ENCODE measurements at places on chromosomes 7 and 10. TPM values are rescaled to one million over a fixed set of nuclear protein-coding genes. Genes with fewer than 3 reads are reported as not detected.

DNA sequence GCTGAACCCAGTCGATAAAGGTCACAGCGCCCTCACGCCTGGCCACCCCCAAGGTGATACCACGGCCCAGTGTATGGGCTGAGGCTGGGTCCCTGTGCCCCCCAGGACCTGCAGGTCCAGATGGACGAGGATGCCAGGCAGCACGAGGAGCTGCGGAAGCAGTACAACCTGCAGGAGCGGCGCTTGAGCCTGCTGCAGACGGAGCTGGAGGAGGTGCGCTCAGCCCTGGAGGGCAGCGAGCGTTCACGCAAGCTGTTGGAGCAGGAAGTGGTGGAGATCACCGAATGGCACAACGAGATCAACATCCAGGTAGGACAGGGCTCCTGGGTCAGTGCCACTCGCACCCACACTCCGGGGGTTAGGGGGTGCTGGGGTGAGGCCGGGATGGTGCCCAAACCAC is 24.2 kb upstream of the ARPC1A start:
- no peak overlapping the region for H3K4me3 ChIP-seq
- no peak overlapping the region for H3K27ac ChIP-seq
- no peak for DNase-seq
- H3K27me3 ChIP-seq, result no peaks in the 10 kb centered on the region
- no peaks in the 10 kb centered on the region for H3K36me3 ChIP-seq
- H3K4me1 ChIP-seq, result no peaks in the 10 kb centered on the region

GRCh38 chr7:116733924-116734580 is 62.1 kb downstream of the MET start:
- H3K36me3 ChIP-seq, result no peaks in the 10 kb centered on the region
- H3K27ac ChIP-seq, result no peak overlapping the region

DNA sequence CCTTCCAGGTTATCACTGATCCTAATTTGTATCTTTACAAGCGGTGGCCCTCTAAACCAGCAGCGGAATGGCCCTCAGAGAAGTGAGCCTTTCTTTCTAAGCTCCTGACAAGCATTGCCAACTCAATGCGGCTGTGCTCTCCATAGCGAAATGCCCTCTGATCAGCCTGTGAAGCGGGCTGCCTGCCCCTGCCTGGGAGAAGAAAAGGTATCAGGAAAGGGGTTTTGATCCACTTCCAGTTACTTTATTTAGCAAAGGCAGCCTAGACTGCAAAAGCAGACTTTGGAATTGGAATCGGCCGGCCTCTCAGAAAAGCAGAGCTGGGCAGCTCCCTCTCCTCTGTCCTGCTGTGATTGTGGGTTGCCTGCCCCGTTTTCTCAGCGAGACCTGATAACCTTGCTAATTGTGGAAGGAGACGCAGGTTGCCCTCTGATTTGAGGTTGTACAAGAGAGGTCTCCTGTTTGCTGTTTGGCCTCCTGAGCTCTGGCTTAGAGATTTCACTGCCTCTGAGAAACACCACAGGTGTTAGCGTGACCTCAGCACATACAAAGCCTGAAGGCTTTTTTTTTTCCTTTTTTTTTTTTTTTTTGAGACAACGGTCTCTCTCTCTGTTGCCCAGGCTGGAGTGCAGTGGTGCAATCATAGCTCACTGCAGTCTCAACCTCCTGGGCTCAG is 53.9 kb upstream of the SH2B2 start:
- H3K36me3 ChIP-seq, result peaks cover 97% of the 10 kb centered on the region
- H3K27me3 ChIP-seq, result no peaks in the 10 kb centered on the region
- H3K27ac ChIP-seq, result no peak overlapping the region

DNA sequence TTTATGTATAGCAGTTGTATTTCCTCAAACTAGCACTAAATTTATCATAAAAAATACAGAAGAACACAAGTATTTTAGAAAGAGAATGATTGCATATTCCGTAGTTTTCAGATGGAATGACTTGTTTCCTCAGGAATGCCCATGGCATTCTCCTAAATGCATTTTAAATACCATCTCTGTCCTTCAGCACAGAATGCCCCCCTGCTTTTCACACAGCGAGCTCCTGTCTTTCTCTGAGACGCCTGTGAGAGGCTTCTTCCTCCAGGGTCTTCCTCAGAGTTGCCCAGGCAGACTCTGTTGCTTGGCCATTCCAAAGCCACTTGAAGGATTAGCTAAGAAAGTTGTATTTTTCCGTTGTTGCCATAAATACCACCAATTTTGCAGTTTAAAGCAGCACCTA is 10.1 kb downstream of the LANCL2 start:
- no peaks in the 10 kb centered on the region for H3K36me3 ChIP-seq
- no peak for DNase-seq
- no peaks in the 10 kb centered on the region for H3K27me3 ChIP-seq
- no peaks in the 10 kb centered on the region for H3K4me1 ChIP-seq

DNA sequence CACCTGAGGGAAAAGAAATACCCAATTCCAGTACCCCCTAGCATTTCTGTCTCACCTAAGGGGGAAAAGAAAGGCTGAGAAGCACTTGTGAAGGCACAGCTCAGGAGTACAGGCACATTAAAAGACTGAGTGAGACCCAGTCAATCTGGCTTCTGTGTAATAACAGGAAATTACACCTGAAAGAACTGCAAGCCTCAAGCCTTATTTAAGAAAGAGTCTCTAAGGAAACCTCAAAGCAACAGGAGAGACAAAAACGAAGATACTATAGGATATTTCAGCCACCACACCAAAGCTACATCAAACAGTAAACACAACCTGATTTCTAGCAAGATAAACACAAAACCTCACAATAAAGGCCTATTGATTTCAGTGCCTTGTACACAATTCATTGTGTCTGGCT is 69.6 kb upstream of the CDK1 start:
- H3K27me3 ChIP-seq, result no peaks in the 10 kb centered on the region
- DNase-seq, result no peak
- H3K27ac ChIP-seq, result no peak overlapping the region
- no peaks in the 10 kb centered on the region for H3K36me3 ChIP-seq

- H3K4me3 ChIP-seq, result no peak overlapping the region
- H3K27me3 ChIP-seq, result no peaks in the 10 kb centered on the region
- no peak for DNase-seq
- no peak overlapping the region for H3K27ac ChIP-seq
- H3K36me3 ChIP-seq, result no peaks in the 10 kb centered on the region
Observed at GRCh38 chr7:120114626-120115025, 158.3 kb upstream of the KCND2 start.

GRCh38 chr7:117212969-117213877 is 109.6 kb downstream of the WNT2 start:
- H3K4me1 ChIP-seq, result no peaks in the 10 kb centered on the region
- DNase-seq, result peak; percentile 28
- H3K27ac ChIP-seq, result no peak overlapping the region
- H3K27me3 ChIP-seq, result no peaks in the 10 kb centered on the region
- no peak overlapping the region for H3K4me3 ChIP-seq

DNA sequence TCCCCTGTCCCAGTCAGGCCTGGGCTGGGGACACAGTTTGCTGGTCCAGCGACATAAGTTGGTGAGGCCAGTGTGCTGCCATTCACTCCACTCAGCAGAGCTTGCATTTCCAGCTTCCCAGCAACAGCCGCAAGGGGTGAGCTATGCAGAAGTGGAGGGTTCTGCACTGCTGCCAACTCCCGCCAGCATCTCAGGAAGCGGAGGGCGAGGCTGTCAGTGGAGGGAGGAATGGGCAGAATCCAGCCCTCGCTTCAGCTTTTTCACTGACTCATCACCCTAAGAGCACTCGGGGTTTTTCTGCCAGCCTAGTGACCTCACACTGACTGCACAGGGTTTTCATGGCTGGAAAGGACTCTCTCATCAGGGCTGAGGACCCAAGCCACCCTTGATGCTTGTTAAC is 625.1 kb upstream of the MKI67 start:
- no peaks in the 10 kb centered on the region for H3K36me3 ChIP-seq
- H3K27me3 ChIP-seq, result no peaks in the 10 kb centered on the region
- H3K4me1 ChIP-seq, result no peaks in the 10 kb centered on the region
- H3K4me3 ChIP-seq, result no peak overlapping the region

GRCh38 chr10:132133005-132133404 is 53.7 kb upstream of the DPYSL4 start:
- DNase-seq, result no peak
- no peaks in the 10 kb centered on the region for H3K36me3 ChIP-seq
- no peaks in the 10 kb centered on the region for H3K27me3 ChIP-seq
- no peaks in the 10 kb centered on the region for H3K4me1 ChIP-seq

DNA sequence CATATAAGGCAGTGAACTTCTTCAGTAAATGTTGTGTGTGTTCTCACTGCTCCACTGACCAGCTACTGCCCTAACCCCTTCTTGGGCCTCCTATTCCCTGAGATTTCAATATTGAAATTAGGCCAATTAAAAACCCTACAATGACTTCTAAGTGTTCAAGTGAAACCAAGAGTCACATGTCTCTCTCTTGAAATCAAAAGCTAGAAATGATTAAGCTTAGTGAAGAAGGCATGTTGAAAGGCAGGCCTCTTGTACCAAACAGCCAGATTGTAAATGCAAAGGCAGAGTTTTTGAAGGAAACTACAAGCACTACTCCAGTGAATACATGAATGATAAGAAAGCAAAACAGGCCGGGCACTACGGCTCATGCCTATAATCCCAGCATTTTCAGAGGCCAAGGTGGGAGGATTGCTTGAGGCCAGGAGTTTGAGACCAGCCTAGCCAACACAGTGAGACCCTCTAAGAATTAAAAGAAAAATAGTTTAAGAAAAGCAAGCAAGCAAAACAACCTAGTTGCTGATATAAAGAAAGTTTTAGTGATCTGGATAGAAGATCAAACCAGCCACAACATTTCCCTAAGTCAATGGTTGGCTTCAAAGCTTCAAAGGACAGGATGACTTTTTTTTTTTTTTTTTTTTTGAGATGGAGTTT is 22.3 kb downstream of the BRAF start:
- no peak overlapping the region for H3K27ac ChIP-seq
- no peak for DNase-seq
- H3K36me3 ChIP-seq, result no peaks in the 10 kb centered on the region
- H3K4me3 ChIP-seq, result no peak overlapping the region

DNA sequence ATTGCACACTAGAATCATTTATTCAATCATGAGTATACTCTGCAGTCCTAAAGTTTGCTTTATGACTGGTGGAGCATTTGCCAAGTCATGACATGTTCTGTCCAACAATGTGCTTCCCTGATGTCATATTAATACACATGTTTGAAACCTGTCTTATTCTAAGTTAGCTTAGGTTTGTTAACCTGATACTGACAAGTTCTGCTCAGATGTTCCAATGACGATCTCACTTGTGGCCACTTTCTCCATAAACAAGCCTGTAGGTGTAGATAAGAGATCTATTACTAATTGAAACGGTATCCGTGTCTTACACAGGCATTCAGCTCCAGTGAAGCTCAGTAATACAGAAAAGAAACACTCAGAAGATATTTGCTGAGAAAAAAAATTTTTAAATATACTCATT is 64.9 kb downstream of the GPR37 start:
- H3K27me3 ChIP-seq, result no peaks in the 10 kb centered on the region
- H3K27ac ChIP-seq, result no peak overlapping the region
- no peaks in the 10 kb centered on the region for H3K4me1 ChIP-seq
- H3K36me3 ChIP-seq, result no peaks in the 10 kb centered on the region
- H3K4me3 ChIP-seq, result no peak overlapping the region
- no peak for DNase-seq

- no peak overlapping the region for H3K4me3 ChIP-seq
- DNase-seq, result no peak
- no peaks in the 10 kb centered on the region for H3K4me1 ChIP-seq
- no peaks in the 10 kb centered on the region for H3K36me3 ChIP-seq
- H3K27me3 ChIP-seq, result no peaks in the 10 kb centered on the region
Observed at GRCh38 chr7:53642361-53642760, 606.9 kb downstream of the POM121L12 start.

DNA sequence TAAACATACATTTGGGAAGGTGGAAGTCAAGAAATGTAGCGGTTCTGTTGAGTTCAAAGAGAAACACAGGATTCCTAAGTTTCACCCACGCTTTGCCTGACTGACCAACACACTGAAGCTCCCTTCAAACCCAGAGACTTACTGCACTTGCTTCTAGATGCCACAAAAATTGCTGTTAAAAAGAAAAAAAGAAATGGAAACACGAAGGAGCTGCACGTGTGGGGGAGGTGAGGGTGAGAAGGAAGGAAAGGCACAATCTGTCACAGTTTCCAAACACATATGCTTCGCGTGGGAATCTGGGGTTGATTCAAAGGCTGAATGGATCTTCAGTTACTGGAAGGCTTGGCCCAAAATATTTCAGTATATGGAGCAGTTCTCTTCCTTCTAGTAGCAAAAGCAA is 495.6 kb downstream of the DNAJB6 start:
- H3K4me3 ChIP-seq, result no peak overlapping the region
- no peak overlapping the region for H3K27ac ChIP-seq
- no peaks in the 10 kb centered on the region for H3K36me3 ChIP-seq
- H3K4me1 ChIP-seq, result no peaks in the 10 kb centered on the region
- DNase-seq, result no peak

GRCh38 chr7:41692251-41692650 is 10.6 kb downstream of the INHBA start:
- no peak for DNase-seq
- no peaks in the 10 kb centered on the region for H3K36me3 ChIP-seq
- H3K27me3 ChIP-seq, result no peaks in the 10 kb centered on the region
- H3K27ac ChIP-seq, result no peak overlapping the region
- peaks cover 21% of the 10 kb centered on the region for H3K4me1 ChIP-seq
- no peak overlapping the region for H3K4me3 ChIP-seq

- no peak overlapping the region for H3K27ac ChIP-seq
- no peaks in the 10 kb centered on the region for H3K36me3 ChIP-seq
- no peaks in the 10 kb centered on the region for H3K27me3 ChIP-seq
- DNase-seq, result no peak
Observed at GRCh38 chr7:2030475-2031450, 202.0 kb downstream of the MAD1L1 start.

GRCh38 chr7:73638911-73639310 is 14.6 kb upstream of the MLXIPL start:
- no peaks in the 10 kb centered on the region for H3K27me3 ChIP-seq
- no peak overlapping the region for H3K27ac ChIP-seq

- no peaks in the 10 kb centered on the region for H3K27me3 ChIP-seq
- H3K36me3 ChIP-seq, result no peaks in the 10 kb centered on the region
- H3K4me3 ChIP-seq, result no peak overlapping the region
- no peak for DNase-seq
- no peak overlapping the region for H3K27ac ChIP-seq
- H3K4me1 ChIP-seq, result no peaks in the 10 kb centered on the region
Observed at GRCh38 chr10:55091691-55092328, 290.8 kb upstream of the PCDH15 start.

Gene DEPP1
- polyA plus RNA-seq, result not detected

Gene HACD1
- polyA plus RNA-seq, result 0.53 TPM
